ENCODE measurements at places on chromosomes 12 and 14.

- DNase-seq = no peak
- no peak overlapping the region for H3K4me3 ChIP-seq
- H3K27ac ChIP-seq = no peak overlapping the region
- H3K36me3 ChIP-seq = no peaks in the 10 kb centered on the region
- no peaks in the 10 kb centered on the region for H3K4me1 ChIP-seq
- H3K27me3 ChIP-seq = no peaks in the 10 kb centered on the region
Observed at GRCh38 chr12:23533699-23534098, 415.8 kb downstream of the SOX5 start.

DNA sequence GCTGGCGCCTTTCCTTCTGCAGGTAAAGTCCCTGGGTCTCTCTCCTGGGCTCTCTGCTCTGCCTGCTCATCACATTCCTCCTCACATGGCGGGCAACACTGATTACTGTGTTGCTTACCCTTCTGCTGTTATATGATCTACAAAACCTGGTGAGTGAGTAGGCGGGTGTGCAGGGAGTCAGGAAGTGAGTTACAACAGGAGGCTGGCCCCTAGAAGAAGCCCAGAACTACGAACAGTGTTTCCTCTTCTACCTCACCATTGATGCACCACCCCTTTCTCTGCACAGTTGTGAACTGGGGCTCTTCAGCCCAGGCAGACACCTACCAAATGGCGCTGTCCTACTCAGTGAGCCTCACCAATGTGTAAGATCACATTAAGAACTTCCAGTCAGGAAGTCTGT is 4.9 kb upstream of the KLHL33 start:
- no peaks in the 10 kb centered on the region for H3K36me3 ChIP-seq
- no peak overlapping the region for H3K27ac ChIP-seq
- H3K4me1 ChIP-seq = no peaks in the 10 kb centered on the region
- no peaks in the 10 kb centered on the region for H3K27me3 ChIP-seq
- no peak for DNase-seq

- no peak overlapping the region for H3K4me3 ChIP-seq
- H3K27me3 ChIP-seq = no peaks in the 10 kb centered on the region
- no peak for DNase-seq
- H3K4me1 ChIP-seq = no peaks in the 10 kb centered on the region
- no peak overlapping the region for H3K27ac ChIP-seq
Observed at GRCh38 chr12:105977652-105978051, 161.1 kb downstream of the NUAK1 start.

- H3K27me3 ChIP-seq = no peaks in the 10 kb centered on the region
- no peak overlapping the region for H3K27ac ChIP-seq
- H3K36me3 ChIP-seq = no peaks in the 10 kb centered on the region
- H3K4me1 ChIP-seq = no peaks in the 10 kb centered on the region
- no peak for DNase-seq
- no peak overlapping the region for H3K4me3 ChIP-seq
Observed at GRCh38 chr12:20309504-20310148, 58.7 kb upstream of the PDE3A start.

GRCh38 chr14:63938198-63939005 is 85.6 kb downstream of the SYNE2 start:
- H3K4me3 ChIP-seq = no peak overlapping the region
- no peak for DNase-seq
- no peaks in the 10 kb centered on the region for H3K27me3 ChIP-seq
- no peaks in the 10 kb centered on the region for H3K36me3 ChIP-seq

DNA sequence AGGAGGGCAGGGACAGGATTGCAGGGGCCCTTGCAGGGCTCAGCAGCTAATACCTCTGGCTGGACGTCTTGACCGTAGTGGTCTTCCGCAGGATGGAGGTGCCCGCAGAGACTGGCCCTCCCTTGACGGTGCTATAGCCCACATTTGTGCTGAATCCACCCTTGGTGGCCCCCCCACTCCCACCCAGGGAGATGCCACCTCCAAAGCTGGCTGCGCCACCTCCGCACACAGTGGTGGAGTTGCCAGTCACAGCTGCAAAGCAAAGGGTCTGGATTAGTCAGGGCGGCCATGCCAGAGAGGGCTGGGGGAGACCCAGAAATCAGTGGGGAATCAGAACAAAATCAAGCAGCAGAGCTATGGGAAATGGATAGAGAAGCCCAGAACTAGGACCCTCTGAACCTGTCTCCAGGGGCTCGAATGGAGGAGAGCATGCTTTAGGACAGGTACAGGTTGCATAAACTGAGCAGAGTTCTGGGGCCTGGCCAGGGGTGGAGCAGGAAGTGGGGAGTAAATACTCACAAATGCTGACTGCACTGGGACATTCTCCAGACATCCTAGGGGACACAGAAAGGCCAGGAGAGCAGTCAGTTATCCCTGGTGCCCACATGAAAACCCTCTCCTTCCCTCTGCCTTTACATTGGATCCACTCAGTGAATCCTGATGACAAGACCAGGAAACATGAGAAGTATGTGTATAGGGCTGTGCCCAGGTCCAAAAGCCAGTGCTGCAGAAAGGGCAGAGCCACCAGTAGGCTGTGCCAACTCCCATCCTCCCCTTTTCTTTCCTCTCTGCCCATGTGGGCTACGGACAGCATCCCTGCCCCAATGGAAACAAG is 8.1 kb upstream of the KRT4 start:
- no peaks in the 10 kb centered on the region for H3K4me1 ChIP-seq
- no peak overlapping the region for H3K4me3 ChIP-seq
- H3K36me3 ChIP-seq = no peaks in the 10 kb centered on the region
- peak; percentile 34 for DNase-seq

DNA sequence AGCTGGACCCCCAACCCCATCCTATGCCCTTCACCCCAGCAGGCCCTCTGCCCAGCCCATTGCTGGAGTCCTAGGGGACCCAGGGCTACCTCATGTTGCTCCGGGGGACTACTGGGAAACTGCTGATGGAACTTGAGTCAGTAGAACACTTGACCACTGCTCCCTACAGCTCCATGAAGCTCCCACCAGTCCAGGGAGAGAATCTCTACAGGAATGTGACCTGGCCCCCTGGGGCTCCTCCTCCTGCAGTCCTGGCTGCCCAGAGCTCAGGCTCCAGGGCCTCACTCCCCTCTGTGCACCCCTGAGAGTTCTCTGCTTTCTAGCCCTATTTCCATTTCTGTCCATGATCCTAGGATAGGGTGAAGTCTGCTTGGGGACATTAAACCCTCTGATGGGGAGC is 10.8 kb upstream of the AQP2 start:
- DNase-seq = no peak
- H3K36me3 ChIP-seq = no peaks in the 10 kb centered on the region
- H3K27ac ChIP-seq = no peak overlapping the region
- H3K27me3 ChIP-seq = no peaks in the 10 kb centered on the region

DNA sequence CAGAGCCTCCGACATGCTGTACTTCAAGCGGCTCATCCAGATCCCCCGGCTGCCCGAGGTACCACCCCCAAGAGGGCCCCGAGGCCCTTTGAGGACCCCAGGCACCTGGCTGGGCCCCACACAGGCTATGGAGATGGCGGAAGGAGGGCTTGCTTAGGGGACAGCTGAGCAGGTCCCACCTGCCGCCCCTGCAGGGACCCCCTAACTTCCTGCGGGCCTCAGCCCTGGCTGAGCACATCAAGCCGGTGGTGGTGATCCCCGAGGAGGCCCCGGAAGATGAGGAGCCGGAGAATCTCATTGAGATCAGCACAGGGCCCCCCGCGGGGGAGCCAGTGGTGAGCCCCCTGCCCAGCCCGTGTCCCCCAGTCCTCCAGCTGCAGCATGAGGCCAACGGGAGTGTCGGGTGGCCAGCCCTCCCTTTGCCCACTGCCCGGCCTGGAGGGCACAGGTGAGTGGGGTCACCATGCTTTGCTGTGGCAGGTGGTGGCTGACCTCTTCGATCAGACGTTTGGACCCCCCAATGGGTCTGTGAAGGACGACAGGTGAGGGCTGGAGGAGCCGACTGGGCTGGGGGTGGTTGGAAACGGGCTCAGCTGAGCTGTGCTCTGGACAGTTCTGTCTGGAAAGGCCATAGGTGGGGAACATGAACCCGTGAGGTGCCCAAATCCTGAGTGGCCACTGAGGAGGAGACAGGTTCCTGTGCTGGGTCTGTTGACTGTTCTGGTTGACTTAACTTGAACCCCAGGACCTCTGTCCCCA is 20.0 kb downstream of the HIP1R start:
- H3K27ac ChIP-seq = no peak overlapping the region
- H3K4me3 ChIP-seq = no peak overlapping the region
- H3K36me3 ChIP-seq = no peaks in the 10 kb centered on the region
- DNase-seq = no peak
- no peaks in the 10 kb centered on the region for H3K27me3 ChIP-seq

GRCh38 chr12:44961887-44962286 is 85.8 kb upstream of the NELL2 start:
- H3K27me3 ChIP-seq = no peaks in the 10 kb centered on the region
- no peak for DNase-seq
- H3K27ac ChIP-seq = no peak overlapping the region
- no peaks in the 10 kb centered on the region for H3K4me1 ChIP-seq

All from transverse colon (tissue), 4 donors.